Ovary (tissue), 10 donors: ENCODE measurements at places on chromosomes 3 and 15.

GRCh38 chr3:100730524-100730923 is 21.2 kb downstream of the TFG start:
- DNase-seq: no peak

DNA sequence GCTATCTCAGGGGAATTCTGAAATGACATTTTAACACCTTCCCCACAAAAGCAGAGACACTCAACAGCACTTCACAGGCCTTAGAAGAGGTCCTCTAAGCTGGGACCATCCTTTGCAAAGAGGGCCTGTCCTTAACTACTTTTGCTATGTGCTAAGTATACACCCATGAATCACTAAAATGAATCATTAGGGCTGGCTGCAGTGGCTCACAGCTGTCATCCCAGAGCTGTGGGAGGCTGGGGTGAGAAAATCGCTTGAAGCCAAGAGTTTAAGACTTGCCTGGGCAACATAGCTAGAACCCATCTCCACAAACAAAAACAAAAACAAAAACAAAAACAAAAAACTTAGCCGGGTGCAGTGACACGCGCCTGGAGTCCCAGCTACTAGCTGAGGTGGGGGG is 53.9 kb upstream of the MELTF start:
- no peak for DNase-seq

- no peak for DNase-seq
Observed at GRCh38 chr15:63513728-63514127, 9.3 kb downstream of the USP3 start.

DNA sequence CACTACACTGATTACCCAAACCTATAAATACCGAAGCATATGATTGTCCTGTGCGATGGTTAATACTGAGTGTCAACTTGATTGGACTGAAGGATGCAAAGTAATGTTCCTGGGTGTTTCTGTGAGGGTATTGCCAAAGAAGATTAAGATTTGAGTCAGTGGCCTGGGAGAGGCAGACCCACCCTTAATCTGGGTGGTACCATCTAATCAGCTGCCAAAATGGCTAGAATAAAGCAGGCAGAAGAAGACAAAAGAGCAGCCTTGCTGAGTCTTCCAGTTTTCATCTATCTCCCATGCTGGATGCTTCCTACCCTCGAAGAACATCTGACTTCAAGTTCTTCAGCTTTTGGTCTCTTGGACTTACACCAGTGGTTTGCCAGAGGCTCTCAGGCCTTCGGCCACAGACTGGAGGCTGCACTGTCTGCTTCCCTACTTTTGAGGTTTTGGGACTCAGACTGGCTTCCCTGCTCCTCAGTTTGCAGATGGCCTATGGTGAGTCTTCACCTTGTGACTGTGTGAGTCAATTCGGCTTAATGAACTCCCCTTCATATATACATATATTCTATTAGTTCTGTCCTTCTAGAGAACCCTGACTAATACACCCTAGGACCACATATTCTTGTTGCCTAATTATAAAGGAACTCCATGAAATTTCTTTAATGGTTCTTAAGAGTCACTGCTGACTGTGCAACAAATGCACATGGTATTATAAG is 31.7 kb downstream of the CSNK1G1 start:
- no peak for DNase-seq

DNA sequence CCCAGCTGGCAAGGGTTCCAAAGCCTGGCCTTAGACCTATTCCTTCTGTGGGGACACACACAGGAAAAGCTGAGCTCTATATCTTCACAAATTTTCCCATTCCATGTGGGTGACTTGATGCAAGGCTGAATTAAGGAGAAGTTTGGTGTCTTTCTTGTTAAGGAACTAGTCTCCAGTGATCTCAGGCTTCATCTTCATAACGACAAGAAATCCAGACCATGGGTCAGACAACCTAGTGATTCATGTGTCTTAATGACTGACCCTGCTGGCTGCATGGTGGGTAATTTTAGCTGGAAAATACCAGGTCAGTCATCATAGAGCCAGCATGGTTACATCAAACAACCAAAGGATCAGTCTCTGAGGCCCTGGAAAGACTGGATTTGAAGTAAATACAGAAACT is 112.7 kb upstream of the SLC4A7 start:
- no peak for DNase-seq

DNA sequence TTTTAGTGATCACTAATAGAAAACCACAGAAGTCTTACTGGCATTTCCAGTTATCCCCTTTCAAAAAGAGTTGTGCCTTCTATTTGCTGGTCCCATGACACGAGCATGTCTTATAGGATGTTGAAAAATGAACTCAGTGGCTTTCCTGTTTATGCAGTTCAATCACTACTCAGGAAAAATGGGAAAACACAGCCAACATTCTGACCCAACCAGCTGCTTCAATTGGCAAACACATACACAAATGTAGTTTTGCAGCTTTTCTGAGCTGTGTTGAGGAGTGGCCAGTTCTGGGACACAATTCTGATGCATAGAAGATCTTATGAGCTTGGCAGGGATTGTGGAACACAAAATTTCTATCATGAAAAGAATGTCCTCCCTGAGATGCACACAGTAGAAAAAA is 40.3 kb downstream of the FSTL1 start:
- DNase-seq: no peak

DNA sequence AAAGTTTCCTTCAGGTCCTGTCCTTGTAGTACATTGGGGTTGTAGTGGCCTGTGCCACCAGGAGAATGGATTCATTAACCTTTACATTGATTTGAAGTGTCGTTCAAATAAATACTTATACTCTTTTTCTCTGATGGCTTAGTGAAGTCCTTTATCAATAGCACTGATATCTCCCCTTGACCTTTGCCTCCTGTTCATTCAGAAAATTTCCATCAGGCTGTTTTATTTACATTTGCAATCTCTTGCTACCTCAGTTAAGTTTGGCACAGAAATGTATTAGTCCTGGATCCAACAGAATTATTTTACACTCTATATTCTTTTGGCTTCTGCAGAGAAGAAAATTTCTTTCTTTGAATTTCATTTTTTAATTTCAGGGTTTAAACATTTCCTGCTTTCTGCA is 497.0 kb downstream of the RBMS3 start:
- no peak for DNase-seq
